ENCODE measurements at places on chromosomes 3 and 15.
A peak's percentile ranks its signal among the peaks of the same experiment; 100 is the strongest.

DNA sequence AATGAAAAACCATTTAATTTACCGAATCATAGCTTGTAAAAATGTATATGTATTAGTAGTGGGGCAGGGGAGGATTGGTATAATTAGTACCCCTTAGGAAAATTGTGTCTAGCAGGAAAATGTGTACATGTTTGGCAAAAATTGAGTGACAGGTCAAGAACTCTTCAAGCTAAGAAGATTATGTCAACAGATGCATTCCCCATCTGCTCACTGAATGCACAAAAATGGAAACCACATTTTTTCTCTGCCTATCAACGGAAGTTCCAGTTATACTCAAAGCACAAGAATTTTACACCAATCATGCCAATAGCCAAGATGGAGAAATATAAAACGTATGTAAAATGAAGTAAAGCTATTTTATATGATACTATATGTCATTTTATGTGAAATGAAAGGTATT, 377.8 kb downstream of the KCNH8 start:
- DNase-seq, result no peak

DNA sequence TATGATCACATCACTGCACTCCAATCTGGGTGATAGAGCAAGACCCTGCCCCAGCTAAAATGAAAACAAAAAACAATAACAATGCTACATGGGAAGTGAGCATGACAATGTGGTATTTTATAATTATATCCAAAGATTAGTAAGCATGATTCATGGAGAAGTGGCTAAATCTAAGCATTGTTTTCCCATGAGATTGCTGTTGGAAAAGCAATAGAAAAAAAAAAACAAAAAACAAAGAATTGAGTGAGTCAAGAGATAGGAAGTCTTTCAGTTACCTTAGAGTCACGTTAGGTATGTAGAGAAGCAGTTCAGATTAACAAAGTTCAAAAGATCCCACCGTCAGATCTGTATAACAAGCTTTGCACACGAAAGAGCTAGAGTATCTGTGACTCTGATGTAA, 210.3 kb upstream of the CNTN6 start:
- DNase-seq, result no peak

DNA sequence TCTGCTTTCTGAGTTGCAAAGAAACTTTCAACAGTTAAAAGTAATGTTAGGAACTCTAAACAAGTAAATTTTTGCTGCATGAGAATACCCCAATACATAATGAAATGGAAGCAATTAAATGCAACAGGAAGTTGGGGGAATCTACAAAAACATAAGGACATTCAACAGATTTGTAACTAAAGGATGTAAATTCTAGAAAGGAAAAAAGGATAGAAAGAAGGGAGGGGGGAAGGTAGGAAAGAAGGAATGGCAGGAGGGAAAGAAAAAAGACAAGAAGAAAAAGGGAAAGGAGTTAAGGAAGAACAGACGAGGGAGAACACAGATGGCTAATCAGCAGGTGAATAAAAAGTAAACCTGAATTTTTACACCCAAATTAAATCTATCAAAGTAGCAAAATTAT, 22.3 kb upstream of the ANP32A start:
- DNase-seq, result no peak

GRCh38 chr3:66372681-66373350, 128.0 kb downstream of the LRIG1 start:
- DNase-seq, result peak; percentile 61

DNA sequence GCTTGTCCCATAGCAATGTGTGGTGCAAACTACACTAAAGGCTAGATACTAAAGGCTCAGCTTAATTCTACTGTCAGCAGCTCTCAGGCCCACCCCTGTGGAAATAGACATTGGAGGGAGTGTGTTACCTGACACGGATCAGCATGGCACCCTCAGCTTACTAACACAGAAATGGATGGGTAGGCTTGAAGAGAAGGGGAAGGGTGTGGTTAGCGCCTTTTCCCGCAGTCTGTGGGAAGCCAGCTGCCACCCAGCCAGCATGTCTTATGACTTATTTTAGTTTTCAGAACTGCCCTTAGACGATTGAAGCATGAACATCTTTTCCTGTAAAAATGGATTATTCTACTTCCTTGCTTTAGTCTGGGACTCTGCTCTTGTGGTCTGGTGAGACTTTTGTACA, 25.8 kb upstream of the ADPGK start:
- DNase-seq, result peak; percentile 40

DNA sequence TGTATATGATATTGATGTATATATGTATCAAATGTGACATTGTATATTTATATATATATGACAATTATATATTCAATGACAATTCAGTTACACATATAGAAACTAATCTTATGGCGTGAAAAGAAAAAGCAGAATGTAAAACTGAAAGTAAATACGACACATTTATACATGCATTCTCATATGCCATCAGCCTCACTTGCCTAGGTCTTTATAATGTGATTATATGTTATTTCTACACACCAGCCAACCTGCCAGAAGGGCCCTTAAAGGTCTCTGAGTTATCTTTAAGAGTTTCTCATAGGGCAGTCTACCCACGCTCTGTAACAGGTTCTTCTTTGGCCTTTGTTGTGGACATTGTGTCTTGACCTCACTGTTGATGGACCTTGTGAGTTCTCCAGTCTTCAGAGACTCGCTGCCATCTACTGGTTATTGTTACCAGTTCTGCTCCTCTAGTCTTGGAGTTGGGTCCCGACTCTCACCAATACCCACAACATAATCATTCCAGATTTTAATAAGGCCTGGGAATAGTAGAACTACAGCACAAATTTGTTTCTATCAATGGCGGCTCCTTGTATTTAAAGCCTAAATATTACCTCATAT, 371.5 kb upstream of the GOLIM4 start:
- DNase-seq, result no peak

- no peak for DNase-seq
Observed at GRCh38 chr3:108664266-108664665, 74.7 kb downstream of the DZIP3 start.

- no peak for DNase-seq
Observed at GRCh38 chr3:152742368-152743347, 92.3 kb upstream of the P2RY1 start.

- no peak for DNase-seq
Observed at GRCh38 chr3:46935168-46935858, 41.2 kb downstream of the CCDC12 start.

- DNase-seq, result no peak
Observed at GRCh38 chr3:69108811-69109210, 13.6 kb downstream of the LMOD3 start.

DNA sequence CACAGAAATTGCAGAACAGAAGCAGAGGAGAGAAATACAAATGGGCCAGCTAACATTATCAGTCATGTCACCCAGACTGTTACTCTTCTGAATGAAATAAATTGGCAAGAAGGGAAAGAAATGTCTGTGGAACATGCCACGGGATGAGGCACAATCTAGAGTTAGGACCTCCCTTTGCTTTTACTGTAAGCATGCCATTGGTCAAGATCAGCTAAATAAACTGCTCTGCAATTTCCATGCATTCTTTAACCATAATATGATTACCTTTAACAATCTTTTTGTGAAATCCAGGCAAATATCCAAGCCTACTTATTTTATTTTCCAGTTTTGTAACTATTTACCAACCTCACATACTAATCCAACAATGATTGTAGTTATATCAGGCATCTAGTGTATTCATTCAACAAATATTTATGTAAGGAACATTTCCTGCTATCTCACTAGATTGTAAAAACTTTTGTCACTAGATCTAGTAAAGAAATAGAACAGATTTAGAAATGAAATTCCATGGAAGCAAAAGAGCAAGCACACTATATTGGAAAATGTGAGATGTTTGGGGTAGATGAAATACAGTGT, 383.4 kb downstream of the MECOM start:
- DNase-seq, result no peak

GRCh38 chr3:17584066-17584465, 158.4 kb downstream of the TBC1D5 start:
- no peak for DNase-seq

- DNase-seq, result no peak
Observed at GRCh38 chr15:71312194-71312708, 197.0 kb downstream of the THSD4 start.

GRCh38 chr3:159114582-159114981, 312.7 kb downstream of the MFSD1 start:
- DNase-seq, result no peak

DNA sequence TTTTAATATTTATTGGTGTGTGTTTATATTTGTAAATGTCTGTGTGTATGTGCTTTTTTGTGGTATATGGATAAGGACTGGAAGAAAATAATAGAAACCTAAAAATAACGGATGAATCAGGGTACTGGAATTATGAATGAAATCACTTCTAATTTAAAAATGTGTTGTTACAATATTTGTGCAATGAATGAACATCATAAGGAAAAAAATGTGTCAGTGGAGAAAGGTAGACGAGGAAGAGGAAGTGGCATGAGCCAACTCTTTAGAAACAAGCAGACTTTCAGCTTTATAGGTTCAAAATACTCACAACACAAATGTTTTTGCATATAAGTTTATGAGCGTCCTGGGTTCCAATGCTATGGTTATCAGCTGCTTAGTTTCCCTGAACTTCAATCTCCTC, 59.4 kb downstream of the SOX2 start:
- no peak for DNase-seq

- peak; percentile 63 for DNase-seq
Observed at GRCh38 chr3:4977853-4978203, 1.4 kb upstream of the BHLHE40 start.

- DNase-seq, result peak; percentile 26
Observed at GRCh38 chr3:39052583-39052982, 767 bp downstream of the WDR48 start.

DNA sequence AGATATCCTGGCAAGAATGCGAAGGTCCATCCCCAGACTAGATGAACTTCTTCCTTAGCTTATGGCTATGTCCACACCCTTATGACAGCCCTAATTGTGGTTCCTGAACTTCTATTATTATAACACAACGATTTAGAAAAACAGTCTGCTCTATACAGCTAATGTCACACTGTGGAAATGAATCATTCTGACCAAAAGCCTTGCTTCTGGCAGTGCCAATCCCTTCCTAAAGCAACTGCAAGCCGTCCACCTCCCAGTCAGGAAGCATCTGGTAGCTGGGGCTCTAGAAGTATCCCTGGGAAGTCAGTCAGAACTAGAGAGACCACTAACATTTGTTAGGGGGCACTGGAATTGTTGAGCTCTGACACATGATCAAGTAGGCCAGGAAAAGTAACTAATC, 45.0 kb downstream of the MYO5A start:
- no peak for DNase-seq

DNA sequence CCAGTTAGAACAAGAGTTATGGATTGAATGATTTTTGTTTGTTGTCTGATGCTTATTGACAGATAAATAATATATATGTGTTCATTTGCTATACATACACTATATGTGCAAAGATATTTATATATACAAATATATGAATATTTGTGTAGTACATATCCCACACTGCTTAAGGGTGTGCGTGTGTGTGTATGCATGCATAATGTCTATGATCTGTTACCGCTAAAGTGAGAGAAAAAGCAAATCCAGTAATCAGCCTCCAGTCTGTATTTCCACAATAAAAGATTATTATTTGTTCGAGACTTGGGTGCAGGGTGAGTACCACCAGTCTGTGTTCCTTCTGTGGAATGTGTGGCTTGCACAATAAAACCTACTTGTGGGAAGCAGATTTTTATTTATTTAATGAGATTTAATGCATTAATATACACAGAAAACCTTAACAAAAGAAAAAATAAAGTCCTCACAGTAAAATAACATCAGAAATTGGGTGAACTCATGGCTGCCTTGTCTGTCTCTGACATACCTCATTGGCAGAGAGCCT, 366.0 kb upstream of the TBL1XR1 start:
- no peak for DNase-seq

DNA sequence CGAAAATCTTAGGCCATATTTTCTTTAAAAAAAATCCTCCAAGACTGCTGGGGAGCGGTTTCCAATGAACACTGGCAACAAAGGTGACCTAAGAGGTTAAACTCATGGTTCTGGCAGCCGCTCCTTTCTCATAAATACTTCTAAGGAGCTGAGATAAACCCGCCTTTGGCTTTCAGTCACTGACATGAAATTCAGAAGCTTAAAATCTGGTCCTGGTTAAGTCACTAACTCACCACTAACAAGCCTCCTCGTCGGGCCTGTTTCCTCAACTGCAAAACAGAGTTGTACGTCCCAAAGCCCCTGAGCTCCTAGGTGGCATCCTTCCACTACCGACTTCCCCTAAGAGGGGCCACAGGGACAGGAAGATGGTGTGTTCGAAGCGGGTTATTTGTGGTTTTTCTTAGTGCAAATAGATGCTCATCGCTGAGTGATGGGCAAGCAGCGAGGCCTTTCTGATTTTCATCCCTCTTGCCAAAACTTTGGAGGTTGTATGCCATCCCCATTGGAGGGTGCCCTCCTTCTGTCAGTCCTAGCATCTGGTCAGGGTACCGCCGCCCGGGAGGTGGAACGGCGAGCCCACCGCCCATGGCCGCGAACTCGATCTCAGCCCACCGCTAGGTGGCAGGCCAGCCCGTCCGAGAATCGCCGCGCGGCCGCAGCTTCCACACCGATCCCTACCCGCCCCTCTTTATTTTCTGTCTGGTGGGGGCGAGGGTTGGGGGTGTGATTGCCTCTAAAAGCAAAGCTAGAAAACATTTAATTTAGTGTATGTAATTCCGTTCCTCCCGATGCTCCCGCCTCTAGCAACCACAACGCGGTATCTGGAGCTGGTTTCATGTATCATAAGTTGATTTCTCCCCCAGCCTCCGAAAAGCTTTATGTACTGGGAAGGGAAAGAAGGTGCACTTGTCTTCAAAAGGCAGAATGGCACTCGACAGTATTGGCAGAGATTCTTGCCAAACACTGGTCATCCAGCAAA, 4.6 kb downstream of the BCL6 start:
- DNase-seq, result peak; percentile 76

Measured in CD4-positive, alpha-beta T cell treated with Interleukin-21 for 1 hour (primary cell).